CD4-positive, alpha-beta T cell treated with Interleukin-6 for 4 hours (primary cell): ENCODE measurements at places on chromosomes 7 and 10.

GRCh38 chr7:120680985-120681384 is 177.0 kb downstream of the TSPAN12 start:
- no peak for DNase-seq

DNA sequence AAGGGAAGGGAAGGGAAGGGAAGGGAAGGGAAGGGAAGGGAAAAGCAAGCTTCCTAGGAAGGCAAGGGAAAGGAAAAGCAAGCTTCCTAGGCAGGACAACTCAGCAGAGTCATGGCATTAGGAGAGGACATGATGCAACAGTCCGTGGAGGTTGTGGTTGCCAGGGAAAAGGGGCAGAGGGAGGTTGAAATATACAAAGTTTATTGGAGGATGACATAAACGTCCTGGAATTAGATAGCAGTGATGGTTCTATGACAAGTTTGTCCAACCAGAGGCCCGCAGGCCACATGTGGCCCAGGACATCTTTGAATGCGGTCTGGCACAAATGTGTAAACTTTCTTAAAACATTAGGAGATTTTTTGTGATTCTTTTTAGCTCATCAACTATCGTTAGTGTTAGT is 59.8 kb upstream of the OPN4 start:
- DNase-seq: no peak

- peak; percentile 56 for DNase-seq
Measured at GRCh38 chr7:105759670-105760550, 116.5 kb downstream of the ATXN7L1 start.

GRCh38 chr10:85916286-85916685 is 450.3 kb downstream of the GRID1 start:
- DNase-seq: no peak

GRCh38 chr10:126500185-126500584 is 111.9 kb upstream of the ADAM12 start:
- no peak for DNase-seq

DNA sequence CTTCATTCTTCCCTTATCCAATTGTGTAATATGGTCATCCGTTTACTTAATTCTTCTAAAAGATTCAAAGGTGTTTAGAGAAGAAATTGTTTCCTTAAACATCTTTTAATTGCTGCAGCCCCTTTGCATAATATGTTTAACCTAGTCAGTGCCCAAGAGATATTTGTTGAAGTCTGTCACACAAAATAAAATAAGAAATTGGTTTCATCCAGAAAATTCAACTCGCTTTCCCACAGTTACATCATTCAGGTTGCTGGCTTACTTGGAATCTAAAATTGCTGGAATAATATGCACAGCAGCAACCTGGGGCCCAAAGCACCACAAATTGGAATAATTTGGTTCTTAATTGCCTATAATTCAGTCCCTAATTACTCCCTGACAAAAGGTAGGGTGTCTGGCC is 155.1 kb upstream of the ETV1 start:
- DNase-seq: no peak

- DNase-seq: no peak
Measured at GRCh38 chr7:47093320-47094234, 488.3 kb downstream of the TNS3 start.

DNA sequence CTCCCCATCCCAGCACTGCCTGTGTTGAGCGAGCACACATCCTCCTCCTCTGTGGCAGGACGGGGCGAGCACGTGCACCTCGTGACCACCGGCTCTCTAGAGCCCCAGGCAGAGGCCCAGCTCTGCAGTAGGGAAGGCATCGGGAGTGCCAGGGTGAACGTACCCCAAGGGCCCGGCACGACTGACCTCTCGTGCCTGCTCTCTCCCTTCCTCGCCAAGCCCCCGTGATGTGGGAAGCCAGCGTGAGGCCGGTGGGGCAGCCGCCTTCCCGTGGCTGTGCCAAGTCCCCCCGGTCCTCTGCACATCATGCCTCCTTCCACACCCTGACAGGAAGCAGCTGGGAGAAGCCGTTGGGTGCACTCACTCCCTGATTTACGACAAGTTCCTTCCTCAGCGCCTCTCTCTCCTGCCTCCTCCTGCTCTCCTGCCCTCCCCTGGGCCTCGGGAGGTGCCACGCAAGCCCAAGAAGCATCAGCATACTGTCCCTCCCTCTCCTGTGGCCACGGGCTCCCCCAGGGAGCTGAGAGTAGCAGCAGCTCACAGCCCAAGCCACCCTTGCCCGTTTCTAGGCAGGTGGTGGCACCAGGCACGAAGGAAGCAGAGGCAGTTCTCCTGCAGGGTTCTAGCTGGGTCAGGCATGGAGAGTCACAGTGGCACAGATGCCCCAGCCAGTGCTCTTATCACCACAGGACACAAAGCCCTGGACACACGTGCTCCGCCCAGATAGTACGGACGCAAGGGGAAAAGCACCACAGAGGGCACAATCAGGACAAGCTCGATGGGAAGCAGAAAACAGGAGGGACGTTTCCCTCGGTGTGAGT is 47.0 kb downstream of the AMZ1 start:
- no peak for DNase-seq

DNA sequence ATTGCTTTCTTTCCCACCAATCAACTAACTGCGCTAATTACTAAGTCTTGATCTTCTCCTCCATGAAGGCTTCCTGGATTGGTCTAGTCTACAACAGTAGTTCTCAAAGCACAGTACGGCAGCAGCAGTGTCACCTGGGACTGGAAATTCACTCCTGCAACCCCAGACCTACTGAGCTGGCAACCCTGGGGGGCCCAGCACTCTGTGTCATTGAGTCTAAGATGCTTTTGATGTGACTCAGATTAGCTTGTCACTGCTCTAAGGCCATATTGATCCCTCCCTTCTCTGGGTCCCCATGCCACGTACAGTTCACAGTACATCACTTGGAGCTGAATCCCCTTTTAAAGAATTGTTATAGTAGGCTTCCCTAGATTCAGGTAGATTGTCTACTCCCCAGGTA is 65.7 kb upstream of the KMT2C start:
- no peak for DNase-seq

GRCh38 chr10:91541481-91541880 is 91.4 kb downstream of the PPP1R3C start:
- no peak for DNase-seq

DNA sequence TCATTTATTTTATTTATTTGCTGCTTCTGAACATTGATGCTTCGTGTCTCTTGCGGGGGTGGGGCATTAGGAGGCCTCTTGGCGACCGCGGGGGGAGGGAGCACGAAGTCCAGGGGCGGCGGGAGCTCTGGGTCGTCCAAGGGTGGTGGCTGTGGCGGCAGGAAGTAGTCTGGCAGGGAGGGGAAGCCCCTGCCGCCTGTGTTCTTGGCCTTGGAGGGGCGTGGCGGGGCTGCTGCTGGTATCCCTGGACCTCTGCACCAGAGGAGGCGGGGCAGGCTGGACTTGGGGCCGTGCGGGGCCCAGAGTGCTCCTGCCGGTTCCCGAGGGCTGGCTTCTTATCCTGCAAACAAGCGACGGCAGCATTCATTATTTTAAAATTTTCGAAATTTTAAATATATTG is 70.5 kb upstream of the ABI1 start:
- DNase-seq: peak; percentile 5

DNA sequence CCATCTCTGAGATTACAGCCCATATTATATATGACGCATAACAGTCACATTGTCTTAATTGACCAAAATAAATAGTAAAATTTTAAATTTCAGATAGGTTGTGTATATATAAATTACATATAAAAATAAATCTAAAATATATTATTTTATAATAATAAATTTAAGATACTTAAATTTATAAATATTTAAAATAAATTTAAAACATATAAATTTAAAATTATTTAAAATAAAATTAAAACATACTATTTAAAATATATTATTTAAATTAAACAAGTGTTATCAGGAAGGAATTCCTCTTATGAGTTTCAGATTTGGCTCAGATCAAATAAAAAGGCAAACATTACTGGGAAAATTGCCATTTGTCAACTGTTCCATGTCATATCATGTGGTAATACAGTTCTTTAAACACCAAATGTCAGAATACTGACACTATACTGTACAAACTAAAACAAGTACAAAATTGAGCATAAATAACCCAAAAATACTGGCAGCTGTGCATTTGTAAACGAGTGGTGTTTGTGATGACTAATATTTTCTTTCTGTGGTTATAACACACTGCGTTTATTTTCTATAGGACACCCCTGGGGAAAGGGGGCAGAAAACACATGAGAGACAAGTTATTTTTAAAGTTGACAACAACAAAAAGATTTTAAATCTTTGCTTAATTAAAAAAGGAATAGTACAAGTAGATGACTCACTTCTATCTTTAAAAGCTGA is 71.3 kb upstream of the DGKB start:
- no peak for DNase-seq

GRCh38 chr7:148963583-148964482 is 64.5 kb downstream of the PDIA4 start:
- DNase-seq: no peak
